ENCODE measurements at places on chromosomes 5 and 9. TPM values are rescaled to one million over a fixed set of nuclear protein-coding genes. Genes with fewer than 3 reads are reported as not detected.

- DNase-seq, result no peak
Measured at GRCh38 chr5:59342181-59342580, 551.3 kb downstream of the PDE4D start.

OR1Q1 gene
- 0.07 TPM for polyA plus RNA-seq

DNA sequence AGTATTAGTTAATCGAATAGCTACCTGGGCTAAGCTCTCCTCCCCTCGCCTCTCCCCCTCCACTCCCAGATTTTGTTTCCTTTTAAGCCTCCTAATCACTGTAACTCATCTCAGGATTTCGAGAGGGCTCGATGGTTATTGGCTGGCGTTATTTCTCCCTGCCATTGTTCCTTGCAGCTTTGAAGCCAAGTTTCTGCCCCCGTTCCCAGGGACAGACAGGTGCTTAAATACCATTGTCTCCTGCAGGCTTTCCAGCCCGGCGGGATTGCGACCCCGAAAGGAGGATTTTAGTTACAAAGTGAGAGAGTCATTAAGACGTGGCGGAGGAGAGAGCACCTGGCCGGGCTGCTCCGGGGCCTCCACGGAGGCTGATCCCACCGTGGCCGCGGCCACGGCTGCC is 46.2 kb downstream of the ASS1 start:
- DNase-seq, result no peak

CFAP157 gene
- polyA plus RNA-seq, result 0.07 TPM

DNA sequence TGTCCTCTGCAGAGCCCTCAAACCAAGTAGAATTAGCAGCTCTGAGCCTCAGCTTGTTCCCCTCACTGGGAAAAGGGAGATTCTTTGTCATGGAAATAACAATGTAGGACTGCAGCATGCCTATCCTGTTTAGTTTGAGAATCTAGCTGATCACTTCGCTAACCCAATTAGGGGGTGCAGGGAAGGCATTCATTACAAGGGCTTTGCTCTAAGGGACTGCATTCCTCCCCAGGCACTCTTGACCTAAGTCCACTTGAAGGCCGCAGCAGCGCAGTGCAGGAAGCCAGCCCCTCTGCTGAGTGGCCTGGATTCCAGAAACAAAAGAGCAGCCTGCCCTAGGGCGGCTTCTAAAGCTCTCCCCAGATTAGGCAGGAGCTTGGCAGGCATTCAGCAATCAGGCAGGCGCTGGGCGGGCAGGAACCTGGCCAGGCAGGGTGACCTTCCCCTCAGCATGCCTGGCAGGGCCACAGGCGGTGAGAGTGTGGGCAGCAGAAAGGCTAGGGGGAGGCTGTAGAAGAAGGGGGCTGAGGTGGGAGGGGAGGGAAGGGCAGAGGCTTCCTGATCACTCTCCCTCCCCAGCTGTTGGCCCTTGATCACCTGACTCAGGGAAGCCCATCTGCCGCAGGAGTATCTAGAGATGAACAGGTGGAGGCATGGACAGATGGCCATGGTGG is 24.8 kb downstream of the CCNJL start:
- peak; percentile 62 for DNase-seq

DNA sequence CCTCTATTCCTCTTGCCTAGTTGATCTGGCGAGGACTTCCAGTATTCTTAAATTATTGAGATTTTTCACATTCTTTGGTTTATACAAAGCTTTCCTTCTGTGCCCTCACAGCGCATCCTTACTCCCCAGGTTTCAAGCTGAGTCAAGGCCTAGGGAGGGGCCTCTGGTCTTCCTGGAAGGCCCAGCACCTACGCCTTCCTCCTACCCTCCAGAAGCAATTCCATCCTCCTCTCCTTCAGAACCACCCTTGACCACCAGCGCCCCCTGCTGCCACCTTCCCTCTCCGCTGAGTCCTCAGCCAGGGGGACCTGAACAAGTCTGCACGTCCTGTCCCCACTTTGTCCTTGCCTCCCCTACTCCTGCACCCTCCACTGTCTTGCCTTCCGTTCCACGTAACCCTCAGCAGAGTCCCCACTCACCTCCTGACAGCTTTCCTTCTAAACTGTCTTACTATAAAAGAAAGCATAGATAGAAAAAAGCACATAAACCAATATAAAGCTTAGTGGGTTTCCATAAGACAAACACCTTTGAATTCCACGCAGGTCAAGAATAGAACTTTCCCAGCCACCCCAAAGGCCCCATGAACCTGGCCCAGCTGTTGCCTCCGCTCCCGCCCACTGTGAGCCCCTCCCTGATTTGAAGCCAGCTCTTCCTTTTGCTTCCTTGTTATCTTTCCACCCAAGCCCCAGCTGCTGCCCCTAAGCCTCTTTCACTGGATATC is 63.0 kb upstream of the CTSL start:
- peak; percentile 41 for DNase-seq

Measured in HepG2 (cell line).